ENCODE measurements at places on chromosomes 2 and 18.

DNA sequence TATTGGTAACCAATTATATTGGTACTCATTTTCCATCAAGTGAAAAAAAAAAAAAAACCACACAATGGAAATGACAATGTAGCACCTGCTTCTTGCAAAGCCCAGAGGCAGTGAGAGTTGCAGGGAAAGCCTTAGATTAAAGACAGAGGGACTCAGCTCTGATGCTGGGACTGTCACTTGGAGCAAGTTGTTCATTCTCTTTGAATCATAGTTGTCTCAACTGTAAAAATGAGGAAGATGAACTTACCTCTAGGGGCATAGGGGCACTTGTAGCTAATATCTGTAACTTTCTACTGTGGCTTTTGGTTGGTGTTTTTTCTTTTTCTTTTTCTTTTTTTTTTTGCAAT lies 81.4 kb upstream of the LPIN2 start:
- no peak for DNase-seq

DNA sequence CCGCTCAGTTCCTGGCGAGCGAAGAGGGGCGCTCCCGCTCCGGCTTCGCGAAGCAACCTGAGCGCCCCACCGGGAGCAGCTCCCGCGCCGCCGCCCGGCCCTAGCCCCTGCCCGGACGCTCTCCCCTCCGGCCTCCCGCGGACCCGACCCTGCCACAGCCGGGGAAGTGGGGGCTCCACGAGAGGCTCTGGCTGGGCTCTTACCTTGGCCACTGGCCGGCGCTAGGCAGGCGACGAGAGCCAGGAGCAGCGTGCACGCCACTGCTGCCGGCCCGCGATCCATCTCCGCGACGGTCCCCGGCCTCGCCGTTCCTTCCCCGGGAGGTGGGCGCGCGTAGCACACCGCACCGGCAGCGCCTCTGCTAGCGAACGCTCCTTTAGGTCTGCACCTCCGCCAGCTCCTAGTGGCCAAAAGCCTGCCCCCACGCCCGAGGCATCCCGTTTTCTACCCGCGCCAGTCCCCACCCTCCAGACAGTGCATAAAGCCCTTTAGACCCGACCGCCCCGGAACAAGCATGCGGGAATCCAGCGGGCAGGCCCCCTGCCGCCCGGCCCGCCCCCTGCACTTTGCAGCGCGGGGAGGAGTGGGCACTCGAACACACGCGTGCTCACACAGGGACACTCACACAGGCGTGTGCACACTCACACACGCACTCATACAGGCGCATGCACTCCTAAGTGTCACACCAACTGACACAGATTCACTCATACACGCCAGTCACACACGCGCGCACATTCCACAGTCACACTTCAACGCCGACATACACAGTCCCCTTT lies at the start of gene LRP2:
Gene LRP2, minus strand, starts transcription at position 417 of the 776 bp plus-strand sequence. Its CDS starts 135 bp downstream, at position 282.
- no peak for DNase-seq

DNA sequence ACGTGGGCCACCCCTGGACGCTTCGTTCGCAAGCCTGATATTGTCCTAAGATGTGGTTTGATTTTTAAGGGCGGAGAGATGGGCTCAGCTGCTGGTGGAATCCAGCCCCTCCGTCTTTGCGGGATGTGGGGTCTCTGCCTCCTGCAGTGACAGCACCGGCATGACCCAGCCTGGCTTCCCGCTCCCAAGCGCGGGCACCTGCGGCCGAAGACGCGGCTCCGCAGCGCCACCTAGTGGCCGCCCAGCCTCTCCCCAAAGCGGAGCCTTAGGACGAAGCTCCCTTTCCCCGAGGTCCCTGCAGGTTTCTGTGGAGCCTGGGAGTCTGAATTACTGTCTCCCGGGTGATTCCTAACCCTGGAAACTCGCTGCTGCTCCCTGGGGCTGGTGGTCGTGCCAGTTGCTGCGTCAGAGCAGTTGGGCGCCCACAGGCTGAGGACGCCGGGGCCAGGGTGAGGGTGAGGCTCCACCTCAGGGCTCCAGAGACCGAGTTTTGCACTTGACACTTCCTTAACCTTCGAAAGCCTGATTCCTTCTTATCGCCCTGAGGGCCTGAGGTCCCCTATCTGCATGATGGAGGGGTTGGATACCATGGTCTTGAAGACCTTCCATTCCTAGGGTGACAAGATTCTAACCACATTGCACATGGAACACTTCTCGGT lies 137.5 kb downstream of the TPO start:
- DNase-seq, result peak; percentile 7

- DNase-seq, result peak; percentile 31
Measured at GRCh38 chr2:158391876-158392275, 64.7 kb downstream of the CCDC148 start.

DNA sequence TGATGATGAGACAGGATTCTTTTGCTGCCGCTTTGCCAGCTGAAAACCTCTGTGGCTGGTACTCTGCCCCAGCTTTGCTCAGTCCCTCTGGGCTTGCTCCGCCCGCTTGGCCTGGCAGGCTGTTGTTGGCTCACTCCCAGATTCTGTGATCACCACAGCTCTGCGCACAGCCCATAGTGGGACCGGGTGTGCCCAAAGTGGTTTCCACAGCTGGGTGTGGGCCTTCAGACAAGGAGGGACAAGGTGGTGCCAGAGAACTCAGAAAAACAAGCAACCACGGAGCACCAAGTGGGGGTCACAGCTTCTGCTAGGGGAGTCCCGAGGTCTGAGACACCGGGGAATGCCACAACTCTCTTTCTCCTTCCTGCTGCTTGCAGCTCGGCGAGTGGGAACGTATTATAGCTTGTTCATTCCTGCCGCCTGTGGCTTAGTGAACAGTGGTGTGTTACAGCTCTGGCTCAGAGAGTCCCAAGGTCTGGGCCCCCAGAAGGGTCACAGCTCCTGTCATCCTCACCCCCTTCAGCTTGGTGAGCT lies 9.2 kb upstream of the KYNU start:
- no peak for DNase-seq

All from DMS153 (cell line).